Frontal cortex (tissue), 4 donors: ENCODE measurements at places on chromosomes 2 and 18. TPM values are rescaled to one million over a fixed set of nuclear protein-coding genes. Genes with fewer than 3 reads are reported as not detected.

Gene DYNAP
- not detected for total RNA-seq

Gene HOXD13
- not detected for total RNA-seq

Gene CAPG
- total RNA-seq, result 9.0 TPM

Gene ACYP2
- 22.4 TPM for total RNA-seq

Gene PSMA8
- total RNA-seq, result not detected

Gene CYP27C1
- 2.4 TPM for total RNA-seq

Gene CNTNAP5
- 30.6 TPM for total RNA-seq

Gene MGAT4A
- total RNA-seq, result 38.3 TPM

GRCh38 chr2:16722677-16723076 lies 57.0 kb upstream of the CYRIA start:
- DNase-seq, result no peak

GRCh38 chr2:12168791-12169388 lies 422.5 kb downstream of the LPIN1 start:
- DNase-seq, result peak; percentile 20

- DNase-seq, result no peak
These were observed 80.5 kb upstream of the HPCAL1 start for GRCh38 chr2:10221976-10222870.

GRCh38 chr2:148244593-148245292 lies 223.9 kb downstream of the MBD5 start:
- no peak for DNase-seq

DNA sequence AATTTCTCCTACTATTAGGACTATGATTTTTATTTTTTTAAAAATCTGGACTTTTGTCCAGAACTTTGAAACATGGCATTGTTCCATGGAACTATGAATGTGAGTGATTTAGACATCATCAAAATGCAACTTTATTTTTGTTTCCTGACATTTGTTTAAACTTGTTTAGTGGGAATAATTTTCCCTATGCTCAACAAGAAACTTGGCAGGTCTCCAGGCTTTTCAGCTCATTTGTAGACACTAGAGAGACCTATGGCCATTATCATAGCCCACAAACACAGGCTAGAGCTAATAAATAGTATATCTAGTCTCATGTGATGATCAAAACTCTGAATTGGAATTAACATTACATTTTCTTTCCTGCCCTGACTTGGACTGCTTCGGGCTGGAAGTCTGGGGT lies 145.1 kb upstream of the CELF4 start:
- DNase-seq, result no peak

- no peak for DNase-seq
These were observed 276.3 kb upstream of the ERBB4 start for GRCh38 chr2:212814941-212815340.

GRCh38 chr2:108988796-108989713 lies at the start of gene EDAR:
Gene EDAR (minus strand): TSS chr2:108989220. CDS start chr2:108931014, 58,206 bp downstream.
- DNase-seq, result peak; percentile 48

DNA sequence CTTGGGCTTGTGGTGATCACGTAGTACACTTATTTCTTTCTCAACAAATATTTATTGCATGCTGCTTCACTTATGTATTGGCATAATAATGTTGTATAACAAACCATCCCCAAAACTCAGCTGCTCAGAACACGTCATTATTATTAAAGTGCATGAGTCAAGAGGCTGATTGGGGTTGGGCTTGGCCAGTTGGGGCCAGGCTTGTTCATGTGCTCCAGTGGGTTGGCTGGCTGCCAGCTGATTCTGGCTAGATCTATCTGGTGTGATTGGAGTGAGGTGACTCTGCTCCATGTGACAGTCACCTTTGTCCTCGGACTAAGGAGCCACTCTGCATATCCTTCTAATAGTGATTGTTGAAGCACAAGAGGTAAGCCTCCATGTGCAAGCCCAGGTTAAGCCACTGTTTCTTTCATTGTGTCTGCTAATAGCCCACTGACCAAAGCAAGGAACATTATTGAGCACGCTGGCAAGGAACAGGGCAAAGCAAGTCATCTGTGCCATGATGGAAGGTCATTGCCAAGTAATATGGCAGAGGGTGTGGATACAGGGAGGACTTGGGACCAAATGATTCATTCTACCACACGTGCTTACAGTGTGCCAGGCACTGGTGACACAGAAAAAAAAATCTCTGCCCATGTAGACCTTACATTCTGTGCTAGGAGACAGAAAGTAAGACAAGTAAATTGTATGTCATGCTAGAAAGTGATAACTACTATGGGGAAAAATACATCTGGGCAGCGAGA lies 63.3 kb upstream of the TMEM182 start:
- no peak for DNase-seq

- no peak for DNase-seq
These were observed 10.7 kb downstream of the SLC25A12 start for GRCh38 chr2:171883275-171883893.

GRCh38 chr2:186429104-186429503 lies 57.0 kb upstream of the ZC3H15 start:
- no peak for DNase-seq

DNA sequence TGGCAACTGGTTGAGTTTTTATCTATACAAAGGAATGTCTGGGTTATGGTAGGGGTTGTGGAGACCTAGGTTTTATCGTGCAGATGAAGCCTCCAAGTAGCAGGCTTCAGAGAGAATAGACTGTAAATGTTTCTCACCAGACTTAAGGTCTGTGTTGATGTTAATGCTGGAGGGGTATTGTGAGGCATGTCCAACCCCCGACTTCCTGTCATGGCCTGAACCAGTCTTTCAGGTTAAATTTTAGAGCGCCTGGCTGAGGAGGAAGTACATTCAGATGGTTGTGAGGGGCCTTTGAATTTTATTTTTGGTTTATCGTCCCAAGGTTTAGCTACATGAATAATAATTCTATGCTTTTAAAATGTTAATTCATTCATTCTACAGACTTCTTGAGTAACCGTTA lies 435.1 kb downstream of the DLGAP1 start:
- DNase-seq, result no peak

- DNase-seq, result no peak
These were observed 194.3 kb downstream of the MYO1B start for GRCh38 chr2:191439481-191439880.

DNA sequence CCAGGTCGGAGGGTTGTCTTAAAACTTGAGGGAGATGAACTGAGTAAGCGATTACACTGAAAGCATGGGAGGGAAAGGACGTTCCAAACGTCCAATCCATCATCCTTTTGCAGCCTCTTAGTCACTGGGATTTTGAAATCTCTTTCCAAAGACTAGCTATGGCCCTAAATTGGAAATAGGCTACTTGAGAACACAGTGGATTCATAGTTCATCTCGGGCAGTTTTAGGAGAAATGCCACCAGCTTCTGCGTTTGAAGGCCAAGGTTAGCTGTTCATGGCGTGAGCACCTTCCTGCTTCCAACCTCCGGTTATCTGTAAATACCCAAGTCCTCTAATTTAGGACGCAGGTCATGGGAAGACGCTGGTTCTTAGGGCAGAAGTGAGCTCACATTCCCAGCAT lies 821 bp upstream of the EML6 start:
- no peak for DNase-seq

GRCh38 chr2:204299766-204300165 lies 245.5 kb upstream of the PARD3B start:
- DNase-seq, result no peak

GRCh38 chr2:123095219-123095835 lies 929.8 kb upstream of the CNTNAP5 start:
- no peak for DNase-seq

GRCh38 chr2:163351143-163351542 lies 384.7 kb downstream of the FIGN start:
- no peak for DNase-seq

- no peak for DNase-seq
These were observed 15.9 kb downstream of the ARHGEF4 start for GRCh38 chr2:130852521-130853115.

GRCh38 chr2:3033315-3033714 lies 344.3 kb downstream of the EIPR1 start:
- DNase-seq, result no peak

DNA sequence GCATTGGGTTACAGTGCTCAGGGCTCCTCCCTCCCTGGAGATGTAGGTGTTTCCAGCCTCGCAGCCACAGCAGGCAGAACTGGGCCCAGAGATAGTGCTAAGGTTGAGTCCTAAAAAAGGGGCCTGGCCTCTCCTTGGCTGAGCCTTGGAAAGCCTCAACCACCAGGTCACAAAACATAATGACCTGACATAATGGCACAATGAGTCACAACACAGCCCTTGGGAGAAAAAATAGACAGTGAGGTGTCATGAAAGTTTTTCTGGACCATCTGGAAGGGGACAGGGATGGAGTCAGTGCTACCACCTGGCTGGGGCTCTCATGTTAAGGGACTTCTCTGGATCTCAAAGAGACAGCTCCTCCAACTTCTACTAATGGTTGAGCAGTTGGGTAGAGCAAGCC lies 92.4 kb upstream of the LCLAT1 start:
- no peak for DNase-seq

DNA sequence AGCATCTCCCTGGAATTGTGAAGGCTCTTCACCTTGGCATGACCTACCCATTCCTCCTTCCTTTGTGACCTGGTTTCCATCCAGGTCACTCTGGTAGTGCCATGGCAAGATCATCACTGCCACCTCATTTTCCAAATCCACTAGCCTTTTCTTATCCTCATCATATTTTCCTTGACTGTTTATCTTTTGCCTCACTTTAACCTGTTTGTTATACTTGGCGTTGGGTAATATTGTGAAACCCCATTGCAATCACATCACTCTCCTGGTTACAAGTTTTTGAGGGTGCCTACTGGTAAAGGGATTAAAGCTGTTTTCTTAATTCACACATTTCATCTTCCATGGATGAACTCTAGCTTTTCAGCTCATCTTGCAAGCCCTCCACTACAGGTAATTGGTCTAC lies 39.1 kb upstream of the IGFBP2 start:
- no peak for DNase-seq

DNA sequence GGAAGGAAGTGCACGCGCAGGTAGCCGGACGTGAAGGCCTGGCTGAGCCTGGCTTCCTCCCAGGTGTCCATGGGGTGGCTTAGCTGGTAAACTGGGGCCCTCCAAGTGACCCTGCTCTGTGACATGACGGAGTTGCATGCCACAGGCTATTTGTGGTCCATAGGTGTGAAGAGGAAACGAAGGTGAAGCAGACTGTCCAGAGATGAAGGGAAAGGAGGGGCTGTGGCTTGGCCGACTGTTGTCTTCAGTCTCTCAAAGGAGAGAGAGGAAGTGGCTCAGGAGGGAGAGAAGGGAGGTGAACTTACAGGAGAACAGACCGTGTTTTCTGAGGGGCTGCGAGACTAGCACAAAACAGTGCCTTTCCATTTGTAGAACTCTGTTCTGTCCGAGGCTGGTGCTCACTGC lies 19.3 kb downstream of the INPP5D start:
- DNase-seq, result no peak

DNA sequence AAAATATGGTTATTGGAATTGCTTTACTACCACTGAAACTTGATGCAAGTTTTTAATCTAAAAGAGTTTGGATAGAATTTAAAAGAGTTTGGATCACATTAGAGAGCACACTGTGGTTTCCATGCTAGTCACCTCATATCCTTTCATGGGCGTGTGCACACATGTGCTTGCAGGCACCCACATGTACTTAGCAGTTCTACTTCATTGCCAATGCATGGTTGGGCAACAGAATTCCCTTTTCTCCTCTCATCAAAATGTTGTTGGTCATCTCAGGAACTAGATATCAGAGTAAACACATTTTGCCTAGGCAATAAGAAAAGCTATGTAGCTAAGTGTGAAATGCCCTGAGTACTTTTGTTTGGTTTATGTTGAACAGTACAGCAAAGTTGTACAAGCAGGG lies 254.1 kb upstream of the RASGRP3 start:
- DNase-seq, result no peak

DNA sequence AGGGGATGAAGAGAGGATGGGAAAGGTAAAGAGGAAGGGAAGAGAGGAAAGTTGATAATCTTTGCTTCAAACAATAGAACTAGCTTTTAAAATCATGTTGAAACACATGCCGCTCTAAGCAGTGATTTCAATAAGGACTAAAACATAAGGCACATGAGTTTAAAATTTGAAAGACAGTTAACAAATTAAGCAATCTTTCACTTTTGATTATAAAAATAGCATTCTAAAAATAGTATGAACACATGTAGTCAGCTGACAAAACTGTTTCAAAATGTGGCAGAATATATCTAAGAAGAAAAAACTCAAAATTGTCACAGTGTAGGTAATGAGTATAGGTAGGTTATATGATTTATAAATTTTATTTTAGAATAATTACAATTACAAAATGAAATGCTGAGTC lies 25.3 kb downstream of the PSME4 start:
- no peak for DNase-seq

- DNase-seq, result no peak
These were observed 7.3 kb downstream of the FOSL2 start for GRCh38 chr2:28399956-28400355.

DNA sequence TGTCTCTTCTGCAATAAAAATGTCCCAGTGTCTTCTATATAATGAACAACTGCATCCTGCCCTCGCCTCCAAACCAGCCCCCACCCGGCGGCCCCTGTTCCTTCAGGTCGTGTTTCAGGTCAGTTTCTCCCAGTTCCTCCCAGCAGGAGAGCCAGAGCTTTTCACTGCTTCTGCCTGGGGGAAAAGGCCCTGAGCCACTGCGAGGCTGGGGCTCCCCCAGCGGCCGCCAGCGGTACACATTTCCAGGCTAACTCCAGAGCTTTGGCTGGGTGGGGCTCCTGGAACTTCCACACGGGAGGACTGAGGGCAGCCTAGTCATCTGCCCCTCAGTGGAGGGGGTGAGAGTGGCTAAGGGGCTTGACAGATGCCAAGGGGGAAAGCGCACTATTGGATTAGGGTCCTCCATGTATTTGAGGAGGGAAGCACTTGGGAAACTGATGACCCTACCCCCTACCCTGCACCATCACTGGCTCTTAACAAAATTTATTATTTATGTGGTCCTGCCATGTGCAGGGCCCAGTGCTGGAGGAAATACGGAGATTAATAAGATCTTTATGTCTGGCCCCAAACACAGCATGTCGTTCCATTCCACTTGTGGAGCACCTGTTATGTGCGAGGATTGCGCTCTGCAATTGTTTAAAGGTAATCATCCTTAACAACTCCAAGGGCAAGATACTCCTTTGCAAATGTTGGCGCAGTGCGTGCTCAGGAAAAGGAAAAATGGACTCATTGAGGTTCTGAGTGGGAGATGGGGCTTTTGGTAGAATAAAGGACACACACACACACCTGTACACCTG lies 17.3 kb upstream of the CYS1 start:
- no peak for DNase-seq

- DNase-seq, result no peak
These were observed 46.0 kb upstream of the FAM110C start for GRCh38 chr2:92326-92725.
